ENCODE measurements at places on chromosomes 5 and 9.
A peak's percentile ranks its signal among the peaks of the same experiment; 100 is the strongest.

DNA sequence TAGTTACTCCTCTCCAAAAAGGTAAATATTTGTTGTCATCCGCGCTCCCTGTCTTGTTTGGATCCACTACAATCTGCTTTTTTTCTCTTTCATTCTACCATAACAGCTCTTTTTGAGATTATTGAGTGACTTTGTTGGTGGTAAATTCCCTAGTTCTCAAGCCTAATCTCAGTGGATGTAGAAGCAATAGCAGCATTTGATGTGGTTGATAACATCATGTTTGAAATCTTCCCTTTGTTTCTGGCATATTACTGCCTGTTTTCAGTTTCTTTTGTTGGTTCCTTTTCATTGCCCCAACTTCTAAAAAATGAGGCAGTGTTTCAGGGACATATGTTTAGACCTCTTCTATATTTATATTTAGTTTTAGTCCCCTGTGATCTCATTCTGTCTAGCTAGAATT is 8.9 kb downstream of the CDC42SE2 start:
- no peak for DNase-seq

GRCh38 chr5:6868575-6869215 is 155.5 kb downstream of the TENT4A start:
- DNase-seq, result no peak

- DNase-seq, result no peak
These were observed 29.3 kb upstream of the CPEB4 start for GRCh38 chr5:173858670-173859407.

- DNase-seq, result no peak
These were observed 330.7 kb upstream of the POU5F2 start for GRCh38 chr5:94072116-94072515.

- peak; percentile 10 for DNase-seq
These were observed 32.3 kb downstream of the TNPO1 start for GRCh38 chr5:72848474-72849428.

GRCh38 chr5:94761786-94762185 is 143.3 kb downstream of the SLF1 start:
- no peak for DNase-seq

GRCh38 chr5:87258507-87258906 is 9.2 kb upstream of the RASA1 start:
- DNase-seq, result no peak

- no peak for DNase-seq
These were observed 138.8 kb upstream of the NR4A3 start for GRCh38 chr9:99682870-99683269.

DNA sequence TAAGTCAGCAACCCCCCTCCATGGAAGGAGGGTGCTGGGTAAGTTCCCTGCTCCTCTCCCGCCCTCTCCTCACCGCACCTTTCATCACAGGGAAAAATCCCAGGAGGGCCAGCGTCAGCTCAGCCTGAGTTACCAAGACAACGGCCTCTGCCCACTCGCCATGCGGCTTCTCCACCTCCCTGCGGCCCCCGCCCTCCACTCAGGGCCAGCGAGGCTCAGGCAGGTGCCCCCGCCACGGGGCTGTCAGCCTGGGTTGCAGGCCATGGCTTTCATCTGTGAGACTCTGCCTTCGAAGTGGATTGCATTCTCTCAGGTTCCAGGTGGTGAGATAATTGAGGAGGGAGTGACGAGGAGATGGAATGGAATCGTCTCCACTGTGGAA is 27.2 kb upstream of the LAMC3 start:
- DNase-seq, result no peak

DNA sequence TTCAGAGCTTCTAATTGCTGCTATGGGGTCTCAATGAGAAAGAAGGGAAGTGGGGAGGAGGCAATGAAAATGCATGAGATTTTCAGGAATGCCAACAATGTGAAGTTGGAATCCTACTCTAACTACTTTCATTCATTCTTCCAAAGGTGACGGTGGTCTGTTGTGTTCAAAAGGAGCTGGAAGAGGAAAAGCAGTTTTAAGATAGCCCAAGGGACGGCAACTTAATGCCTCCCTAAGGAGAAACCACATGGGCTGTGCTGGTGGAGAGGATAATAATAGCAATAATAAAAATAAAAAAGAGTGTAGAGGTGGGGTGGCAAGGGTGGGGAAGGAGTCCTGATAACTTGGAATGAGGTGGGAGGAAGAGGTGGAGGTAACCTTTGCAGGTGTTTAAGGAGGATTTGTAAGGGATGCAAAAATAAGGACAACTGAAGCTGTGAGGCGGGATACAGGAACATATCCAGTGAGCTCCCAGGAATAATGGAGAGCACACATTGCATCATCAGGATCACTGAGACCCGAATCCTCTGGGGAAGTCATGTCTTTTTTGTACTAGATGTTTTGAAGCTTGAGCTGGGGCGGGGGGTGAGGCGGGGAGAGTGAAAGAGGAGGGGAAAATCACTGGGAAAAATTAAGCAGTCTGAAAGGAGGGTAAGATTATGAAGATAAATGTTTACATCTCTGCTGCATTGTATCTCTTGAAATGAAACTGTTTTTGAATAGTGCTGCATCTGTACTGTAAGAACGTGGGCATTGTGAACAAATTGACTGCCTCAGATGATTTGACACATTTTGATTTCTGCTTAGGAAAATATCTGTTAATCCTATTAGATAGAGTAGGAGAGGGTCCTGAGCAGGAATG is 120.1 kb upstream of the TMEM161B start:
- no peak for DNase-seq

DNA sequence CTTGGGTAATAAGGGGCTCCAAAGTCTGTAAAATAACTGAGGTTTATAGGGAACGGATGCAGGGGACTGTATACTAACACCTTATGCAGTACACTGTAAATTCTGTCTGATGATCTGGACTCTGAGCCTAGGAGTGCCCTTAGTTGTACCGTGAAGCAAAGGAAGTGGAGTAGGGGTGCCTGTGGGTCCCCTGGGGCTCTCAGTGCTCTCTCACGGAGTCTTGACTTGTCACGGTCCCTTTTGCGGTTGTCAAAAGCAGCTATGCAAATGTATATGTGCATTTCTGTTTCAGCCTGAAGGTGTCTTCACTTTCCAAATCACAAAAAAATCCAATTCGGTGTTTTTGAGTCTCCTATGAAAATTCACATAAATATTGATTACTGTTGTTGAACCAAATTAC is 17.8 kb downstream of the DMRT1 start:
- no peak for DNase-seq

- DNase-seq, result no peak
These were observed 33.5 kb upstream of the GLRA1 start for GRCh38 chr5:151958111-151958510.

DNA sequence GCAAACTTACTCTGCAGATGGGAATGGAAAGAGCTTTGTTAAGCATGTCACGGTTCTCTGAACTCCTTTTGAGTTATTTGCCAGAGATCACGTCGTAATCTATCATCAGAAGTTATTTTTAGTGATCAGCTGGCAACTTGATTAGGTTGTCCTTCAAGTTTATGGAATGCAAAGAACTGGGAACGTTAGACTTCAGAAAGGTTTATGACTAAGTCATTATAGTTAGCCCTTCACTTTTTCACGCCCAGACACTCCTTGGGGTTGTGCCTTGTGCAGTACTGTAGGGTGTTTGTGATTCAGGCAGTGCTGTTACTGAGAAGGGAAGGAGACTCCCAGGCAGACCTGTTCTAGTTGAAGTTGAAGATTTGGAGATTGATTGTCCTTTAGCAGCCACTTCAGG is 26.8 kb upstream of the PHF2 start:
- no peak for DNase-seq

DNA sequence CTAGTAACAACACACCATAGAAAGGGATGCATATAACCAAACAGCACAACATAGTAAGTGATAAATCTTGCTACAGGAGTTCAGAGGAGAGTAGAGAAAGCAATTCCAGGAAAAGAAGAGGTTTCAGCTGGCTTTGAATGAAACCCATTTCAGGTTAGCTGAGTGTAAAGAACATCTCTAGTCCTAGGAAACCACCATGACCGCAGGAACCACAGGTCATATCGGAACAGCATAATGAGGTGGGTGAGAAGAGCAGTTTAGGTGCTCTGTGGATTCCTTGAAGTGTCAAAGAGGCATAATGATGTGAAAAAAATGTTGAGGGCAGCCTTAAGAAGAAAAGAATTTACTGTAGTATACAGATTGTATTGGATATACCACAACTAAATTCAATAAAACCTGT is 507.5 kb downstream of the MTRR start:
- no peak for DNase-seq

- no peak for DNase-seq
These were observed 364.7 kb downstream of the PRELID2 start for GRCh38 chr5:145470396-145470979.

DNA sequence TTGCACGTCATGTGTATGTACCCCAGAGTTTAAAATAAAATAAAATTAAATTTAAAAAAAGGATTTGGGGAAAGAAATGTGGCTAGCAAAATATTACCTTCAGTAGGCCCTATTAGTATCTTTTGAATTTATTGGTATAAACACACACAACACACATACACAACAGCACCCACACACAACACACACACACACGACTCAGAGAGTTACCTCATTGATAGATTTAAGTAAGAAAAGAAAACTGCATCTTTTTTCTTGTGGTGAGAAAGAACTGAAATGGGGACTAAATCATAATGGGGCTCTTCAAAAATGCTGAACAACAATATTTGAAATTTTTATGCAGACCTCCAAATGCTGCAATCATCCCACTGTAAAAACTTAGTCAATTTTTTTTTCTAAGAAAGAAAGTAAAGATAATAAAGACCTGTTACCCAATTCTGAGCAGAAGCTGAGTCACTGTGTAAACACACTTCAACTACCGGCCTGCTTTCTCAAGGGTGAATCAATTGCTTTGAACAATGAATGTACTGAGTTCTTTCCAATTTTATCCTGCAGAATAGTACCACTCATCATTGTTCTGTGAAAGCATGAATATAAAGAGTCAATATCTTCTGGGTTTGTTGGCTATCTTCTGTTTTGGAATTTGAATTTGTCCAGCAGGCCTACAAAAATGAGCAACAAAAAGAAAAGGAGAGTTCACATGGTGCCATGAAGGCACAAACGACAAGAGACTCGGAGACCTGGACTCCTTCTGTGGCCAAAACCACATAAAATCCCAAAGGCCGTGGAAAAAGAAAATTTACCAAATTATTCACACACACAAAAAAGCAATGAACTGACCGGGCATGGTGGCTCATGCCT is 57.9 kb upstream of the CCNG1 start:
- no peak for DNase-seq

- DNase-seq, result no peak
These were observed 17.9 kb downstream of the HNRNPK start for GRCh38 chr9:83962165-83962564.

- no peak for DNase-seq
These were observed 494 bp downstream of the ASTN2 start for GRCh38 chr9:117414220-117414905.

- no peak for DNase-seq
These were observed 50.4 kb upstream of the PRR16 start for GRCh38 chr5:120413686-120414085.

DNA sequence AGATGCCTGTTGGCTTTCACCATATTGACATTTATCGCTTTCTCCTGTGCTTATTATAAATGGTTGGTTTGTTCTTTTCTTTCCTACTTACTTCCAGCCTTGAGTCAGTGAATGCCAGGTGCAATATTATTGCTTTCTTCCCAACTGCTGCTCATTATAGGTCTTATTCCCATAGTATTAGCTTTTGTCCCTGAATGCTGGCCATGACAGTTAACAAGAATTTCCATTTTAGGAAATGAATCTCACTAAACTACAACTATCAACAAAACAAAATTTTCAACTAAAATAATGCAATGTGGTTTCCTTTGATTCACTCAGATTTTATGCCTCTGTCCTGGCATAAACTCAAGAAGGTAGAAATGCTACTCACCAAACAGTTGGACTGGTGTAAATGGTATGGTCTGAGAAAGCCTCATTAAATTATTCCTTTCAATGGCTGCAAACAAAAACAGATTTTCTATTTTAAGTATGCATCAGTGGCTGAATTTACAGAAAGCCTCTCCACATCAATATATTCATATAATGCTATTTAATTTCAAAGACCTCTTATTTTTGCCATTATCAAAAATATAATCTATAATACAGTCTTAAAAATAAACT is 145.4 kb downstream of the TRPM6 start:
- no peak for DNase-seq

GRCh38 chr5:107539726-107540330 is 130.9 kb downstream of the EFNA5 start:
- DNase-seq, result no peak

DNA sequence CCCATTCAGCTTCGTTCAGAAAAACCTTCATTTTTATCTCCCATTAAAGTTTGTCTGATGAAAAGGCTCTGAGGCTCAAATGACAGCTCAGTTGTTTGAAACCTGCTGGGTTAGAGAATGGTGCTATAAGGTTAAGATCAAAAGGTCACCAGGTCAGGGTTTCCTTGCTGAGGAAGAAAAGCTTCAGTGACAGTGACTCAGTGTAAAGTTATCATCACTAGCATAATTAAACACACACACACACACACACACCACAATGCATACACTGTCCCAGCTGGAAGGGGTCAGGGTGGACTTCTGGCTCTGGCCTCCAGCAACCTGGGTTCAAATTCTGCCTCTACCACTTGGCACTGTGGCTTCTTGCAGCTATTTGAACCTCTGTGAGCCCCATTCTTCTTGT is 281.1 kb downstream of the DOCK8 start:
- no peak for DNase-seq

GRCh38 chr9:17839776-17840175 is 260.9 kb downstream of the SH3GL2 start:
- DNase-seq, result no peak

DNA sequence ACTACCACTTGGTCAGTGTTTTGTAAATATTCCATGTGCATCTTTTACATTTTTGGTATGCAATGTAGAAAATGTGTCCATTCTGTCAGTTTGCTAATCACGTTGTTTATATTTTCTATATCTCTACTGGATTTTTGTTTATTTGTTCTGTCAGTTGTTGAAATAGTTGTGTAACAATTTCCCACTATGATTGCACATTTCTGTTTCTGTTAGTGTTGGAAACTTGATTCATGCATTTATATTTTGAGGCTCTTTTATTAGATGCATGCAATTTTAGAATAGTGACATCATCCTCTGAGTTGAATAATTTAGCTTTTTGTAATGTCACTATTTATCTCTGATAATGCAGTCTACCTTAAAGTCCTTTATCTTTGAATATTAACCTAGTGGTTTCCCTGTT is 25.8 kb upstream of the LECT2 start:
- DNase-seq, result no peak

Measured in CD4-positive, alpha-beta T cell (primary cell).